ENCODE measurements at places on chromosomes 4 and X.

GRCh38 chr4:151163855-151164254 is 64.4 kb downstream of the RPS3A start:
- no peak for DNase-seq

DNA sequence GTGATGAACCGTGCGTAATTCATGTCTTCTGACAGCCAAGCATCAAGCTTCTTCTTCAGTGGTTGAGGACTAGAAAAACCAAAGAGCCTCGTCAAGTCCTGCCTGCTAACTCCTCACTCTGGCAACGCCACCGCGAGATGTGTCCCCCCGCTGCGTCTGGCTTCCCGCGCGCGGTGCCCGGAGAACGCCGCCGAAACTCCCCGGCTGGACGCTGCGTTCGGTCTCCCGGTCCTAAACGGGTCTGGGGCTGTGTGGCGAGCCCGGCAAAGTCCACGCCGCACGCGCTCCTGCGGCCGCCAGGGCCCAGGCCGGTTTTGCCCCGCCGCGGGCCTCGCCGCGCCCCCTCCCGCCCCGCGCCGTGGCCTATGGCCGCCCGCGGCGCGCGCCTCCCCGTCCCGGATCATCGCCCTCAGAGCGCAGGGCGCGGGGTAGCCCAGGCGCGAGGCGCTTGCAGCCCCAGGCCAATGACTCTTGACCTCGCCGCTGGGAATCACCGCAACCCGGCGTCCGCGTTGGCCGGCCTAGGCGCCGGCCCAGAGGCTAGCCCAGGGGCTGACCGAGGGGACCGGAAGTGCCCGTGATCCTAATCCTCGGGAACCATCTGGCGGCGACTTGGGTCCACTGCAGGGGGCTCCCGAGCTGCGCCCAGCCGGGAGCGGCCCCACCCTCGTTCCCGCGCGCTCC is at the start of gene AADAT:
AADAT (minus strand) TSS at position 289 of the 684 bp plus-strand sequence; CDS start at position 23, 266 bp downstream.
- peak; percentile 70 for DNase-seq

DNA sequence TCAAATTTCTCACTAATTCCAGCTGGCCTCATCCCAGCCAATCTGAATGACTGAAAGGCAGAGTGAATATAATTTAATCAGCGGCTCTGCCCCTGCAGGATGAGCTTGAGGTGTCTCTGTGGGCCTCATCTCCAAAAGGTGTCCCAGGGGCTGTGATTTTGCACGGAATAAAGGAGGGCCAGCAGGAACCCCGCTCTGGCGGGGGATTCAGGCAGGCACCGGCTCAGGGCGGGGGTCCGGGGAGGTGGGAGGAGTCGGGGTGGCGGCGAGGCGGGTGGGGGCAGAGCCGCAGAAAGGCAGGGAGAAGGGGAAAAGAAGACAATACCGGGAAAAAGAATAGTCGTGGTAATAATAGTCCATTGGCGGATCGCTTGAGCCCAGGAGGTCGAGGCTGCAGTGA is 16.0 kb upstream of the ERCC6L start:
- no peak for DNase-seq

- peak; percentile 71 for DNase-seq
Measured at GRCh38 chr4:139167774-139168444, 9.1 kb downstream of the ELF2 start.

GRCh38 chrX:151370906-151371305 is 26.1 kb upstream of the VMA21 start:
- DNase-seq, result peak; percentile 2

DNA sequence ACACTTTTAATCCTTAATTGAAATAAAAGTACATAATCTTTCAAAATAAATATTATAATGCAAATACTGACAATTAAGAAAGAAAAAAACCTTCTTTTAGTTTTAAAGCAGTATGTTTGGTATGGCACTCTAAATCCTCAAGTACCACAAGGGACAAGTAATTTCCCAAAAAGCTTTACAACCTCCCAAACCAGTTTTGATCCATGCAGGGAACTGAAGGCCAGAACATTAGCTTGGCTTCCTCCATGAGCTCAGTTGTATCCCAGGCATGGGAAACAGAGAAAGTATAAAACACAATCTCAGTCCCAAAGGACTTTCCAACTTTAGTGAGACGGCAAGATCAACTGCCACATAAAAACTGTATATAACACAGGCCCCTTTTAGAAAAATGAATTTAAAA is 82.2 kb downstream of the ZNF330 start:
- DNase-seq, result no peak
